ENCODE measurements at places on chromosomes 2 and 18. TPM values are rescaled to one million over a fixed set of nuclear protein-coding genes. Genes with fewer than 3 reads are reported as not detected.

ABCB6 gene
- 31.3 TPM for total RNA-seq

ROCK1 gene
- 17.8 TPM for total RNA-seq

ABCB11 gene
- total RNA-seq: 0.01 TPM

SNED1 gene
- total RNA-seq: 0.18 TPM

TGFA gene
- 7.6 TPM for total RNA-seq

PCARE gene
- total RNA-seq: not detected

IL18RAP gene
- not detected for total RNA-seq

LCT gene
- total RNA-seq: 0.03 TPM

DES gene
- total RNA-seq: 0.06 TPM

NPPC gene
- total RNA-seq: 0.21 TPM

TRPM8 gene
- 0.42 TPM for total RNA-seq

SLC38A11 gene
- not detected for total RNA-seq

SKA1 gene
- total RNA-seq: 12.0 TPM

CACNB4 gene
- total RNA-seq: 0.13 TPM

TMEM178A gene
- 0.14 TPM for total RNA-seq

ERICH2 gene
- total RNA-seq: not detected

AKAIN1 gene
- total RNA-seq: not detected

ANTXR1 gene
- 134 TPM for total RNA-seq

ANKRD62 gene
- total RNA-seq: not detected

CCDC141 gene
- not detected for total RNA-seq

SCYGR4 gene
- total RNA-seq: not detected

KDSR gene
- 40.3 TPM for total RNA-seq

C18orf63 gene
- not detected for total RNA-seq

LIPG gene
- 0.19 TPM for total RNA-seq

OSBPL1A gene
- 15.1 TPM for total RNA-seq

RGPD4 gene
- 0.08 TPM for total RNA-seq

PSME4 gene
- 43.5 TPM for total RNA-seq

MC4R gene
- not detected for total RNA-seq

TTLL4 gene
- 29.3 TPM for total RNA-seq

KLHL14 gene
- not detected for total RNA-seq

RUFY4 gene
- not detected for total RNA-seq

CLEC4F gene
- total RNA-seq: not detected

UGT1A4 gene
- 0.06 TPM for total RNA-seq

KCNJ3 gene
- not detected for total RNA-seq

Data from A549 treated with CORT108297 at 1 μM for 4 hours (cell line).